ENCODE measurements at places on chromosomes 7 and 10. TPM values are rescaled to one million over a fixed set of nuclear protein-coding genes. Genes with fewer than 3 reads are reported as not detected.

DNA sequence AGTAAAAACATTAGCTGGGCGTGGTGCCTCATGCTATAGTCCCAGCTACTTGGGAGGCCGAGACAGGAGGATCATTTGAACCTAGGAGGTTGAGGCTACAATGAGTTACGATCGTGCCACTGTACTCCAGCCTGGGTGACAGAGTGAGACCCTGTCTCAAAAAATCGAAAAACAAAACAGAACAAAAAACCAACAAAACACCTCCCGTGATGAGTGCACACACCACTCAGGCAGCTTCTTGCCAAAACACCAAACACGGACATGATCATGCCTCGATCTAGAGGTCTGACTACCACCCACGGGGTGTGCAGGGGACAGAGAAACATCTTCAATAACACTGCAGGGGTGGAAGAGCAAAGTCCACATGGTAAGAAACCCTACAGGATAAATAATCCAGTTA, 44.4 kb downstream of the AMZ1 start:
- DNase-seq: no peak

GRCh38 chr7:2938514-2939192, 94.5 kb upstream of the GNA12 start:
- no peak for DNase-seq

DNA sequence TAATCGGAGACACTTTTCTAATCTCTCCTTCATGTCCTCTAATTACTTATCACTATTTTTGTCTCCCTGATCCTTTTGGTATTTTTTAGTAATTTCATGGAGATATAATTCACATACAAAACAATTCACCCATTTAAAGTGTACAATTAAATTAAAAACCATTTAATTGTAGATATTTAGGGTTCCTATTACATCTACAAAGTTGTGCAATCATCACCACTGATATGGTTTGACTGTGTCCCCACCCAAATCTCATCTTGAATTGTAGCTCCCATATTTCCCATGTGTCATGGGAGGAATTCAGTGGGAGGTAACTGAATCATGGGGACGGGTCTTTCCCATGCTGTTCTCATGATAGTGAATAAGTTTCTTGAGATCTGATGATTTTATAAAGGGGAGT, 29.0 kb downstream of the GCC1 start:
- DNase-seq: no peak

DNA sequence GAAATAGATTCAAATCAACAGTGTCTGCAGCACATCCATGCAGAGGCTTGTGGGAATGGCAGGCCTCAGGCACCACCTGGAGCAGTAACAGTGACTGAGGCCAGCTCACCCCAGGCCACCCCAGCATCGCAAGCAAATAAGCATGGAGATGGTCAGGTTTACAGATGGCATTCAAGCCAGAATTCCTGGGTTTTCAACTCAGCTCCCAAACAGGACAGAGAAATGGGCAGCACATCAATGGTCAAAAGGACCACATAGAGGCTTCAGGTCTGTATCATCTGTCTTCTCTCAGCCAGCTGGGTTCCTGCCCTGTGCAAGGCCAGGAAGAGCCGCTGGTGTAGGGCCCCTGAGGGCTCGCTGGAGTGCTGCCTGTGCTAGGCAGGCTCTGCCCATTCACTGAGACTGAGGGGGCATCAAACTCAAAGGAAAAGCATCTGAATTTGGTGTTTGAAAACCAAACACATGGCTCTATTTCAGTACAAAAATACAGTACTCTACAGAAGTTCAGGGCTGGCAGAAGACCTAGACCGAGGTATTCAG, 112.5 kb downstream of the KMT2E start:
- no peak for DNase-seq

GRCh38 chr10:94432443-94432842, 30.1 kb downstream of the TBC1D12 start:
- DNase-seq: no peak

DNA sequence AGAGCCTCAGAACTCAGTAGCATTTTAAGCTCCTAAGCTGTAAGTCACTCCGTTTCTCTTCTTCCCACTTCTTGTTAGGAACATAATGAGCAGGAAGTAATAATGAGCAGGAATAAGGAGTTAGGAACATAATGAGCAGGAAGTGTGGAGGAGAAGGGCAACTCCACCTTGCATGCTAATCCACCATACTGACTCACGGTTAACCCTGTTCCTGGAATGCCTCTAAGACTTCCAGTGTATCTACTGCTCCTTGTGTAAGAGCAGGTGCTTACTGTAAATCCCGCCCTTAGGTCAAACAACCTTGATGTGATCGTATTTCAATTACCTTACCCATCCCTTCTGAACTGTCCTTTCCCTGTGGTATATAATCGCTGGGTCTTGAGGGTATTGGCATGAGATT, 528.7 kb downstream of the CALN1 start:
- DNase-seq: no peak

DNA sequence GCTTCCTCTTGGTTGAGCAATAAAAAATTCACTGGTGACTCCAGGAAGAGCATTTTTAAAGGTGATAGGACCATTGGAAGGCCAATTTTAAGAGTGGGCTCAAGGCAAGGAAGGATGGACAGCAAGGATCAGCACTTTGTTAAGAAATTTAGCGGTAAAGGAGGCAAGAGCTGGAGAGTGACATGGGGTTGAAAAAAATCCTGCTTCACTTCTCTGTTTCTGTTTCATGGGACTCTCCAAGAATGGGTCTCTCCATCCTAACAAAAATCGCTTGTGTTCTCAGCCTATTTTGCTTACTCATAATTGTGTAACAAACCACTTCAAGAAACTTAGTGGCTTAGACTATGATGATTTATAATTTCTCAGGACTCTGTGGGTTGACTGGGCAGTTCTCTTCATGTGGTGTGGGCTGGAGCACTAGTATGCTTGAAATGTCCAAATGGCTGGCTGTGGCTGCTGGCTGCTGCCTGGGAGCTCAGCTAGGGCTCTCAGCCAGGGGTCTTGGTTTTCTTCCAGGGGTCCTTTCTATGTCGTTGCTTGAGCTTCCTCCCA, 59.8 kb upstream of the ZNRF2 start:
- DNase-seq: peak; percentile 45

DNA sequence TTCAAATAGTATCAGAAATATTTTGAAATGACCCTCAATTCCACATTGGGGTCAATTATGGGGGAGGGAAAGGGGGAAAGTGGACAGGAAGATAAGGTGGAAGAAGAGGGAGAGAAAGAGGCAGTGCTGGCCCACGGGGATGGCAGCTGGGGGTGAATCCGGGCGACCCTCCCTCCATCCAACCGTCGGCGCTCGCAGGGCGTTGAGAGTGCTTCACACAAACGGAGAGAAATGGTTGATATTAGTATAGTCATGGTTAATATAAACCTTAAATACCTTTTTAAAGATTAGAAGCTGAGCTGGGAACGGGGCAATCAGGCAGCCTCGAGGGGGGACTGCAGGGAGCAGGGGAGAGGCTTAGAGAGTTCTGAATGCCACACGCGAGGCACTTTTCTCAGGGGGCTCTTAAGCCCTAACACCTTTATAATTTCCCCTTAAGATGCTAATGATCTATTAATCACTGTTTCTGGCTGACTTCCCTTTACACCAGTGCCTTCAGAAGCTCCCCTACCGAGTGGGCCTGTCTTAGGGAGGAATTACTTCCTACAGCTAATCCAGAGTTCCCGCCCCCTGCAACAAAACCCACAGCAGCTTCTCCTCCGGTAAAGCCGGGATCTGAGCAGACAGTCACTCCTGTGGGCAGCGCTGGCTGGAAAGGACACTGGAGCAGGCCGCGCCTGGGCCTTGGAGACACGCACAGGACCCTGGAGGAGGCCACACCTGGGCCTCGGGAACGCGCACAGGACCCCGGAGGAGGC, 39.5 kb downstream of the PRKAG2 start:
- DNase-seq: no peak

- no peak for DNase-seq
Observed at GRCh38 chr7:40297741-40298311, 163.0 kb downstream of the SUGCT start.

DNA sequence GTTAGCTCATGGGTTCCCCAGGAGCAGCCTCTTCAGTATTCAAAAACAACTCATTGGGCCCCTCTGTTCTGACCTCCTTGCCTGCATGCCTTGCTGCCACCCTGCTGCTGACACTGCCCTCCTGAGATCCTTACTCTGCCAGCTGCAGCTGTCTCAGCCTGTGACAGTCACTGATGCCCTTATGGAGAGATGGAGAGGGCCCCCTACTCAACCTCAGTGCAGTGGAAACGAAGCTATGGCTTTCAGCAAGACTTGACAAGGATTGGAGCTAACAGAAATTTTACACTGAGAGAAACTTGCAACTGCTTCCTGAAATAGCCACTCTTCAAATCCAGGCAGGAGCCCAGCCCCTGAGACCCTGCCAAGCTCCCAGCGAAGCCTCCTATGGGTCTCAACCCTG, 678.3 kb upstream of the C7orf33 start:
- DNase-seq: no peak

DNA sequence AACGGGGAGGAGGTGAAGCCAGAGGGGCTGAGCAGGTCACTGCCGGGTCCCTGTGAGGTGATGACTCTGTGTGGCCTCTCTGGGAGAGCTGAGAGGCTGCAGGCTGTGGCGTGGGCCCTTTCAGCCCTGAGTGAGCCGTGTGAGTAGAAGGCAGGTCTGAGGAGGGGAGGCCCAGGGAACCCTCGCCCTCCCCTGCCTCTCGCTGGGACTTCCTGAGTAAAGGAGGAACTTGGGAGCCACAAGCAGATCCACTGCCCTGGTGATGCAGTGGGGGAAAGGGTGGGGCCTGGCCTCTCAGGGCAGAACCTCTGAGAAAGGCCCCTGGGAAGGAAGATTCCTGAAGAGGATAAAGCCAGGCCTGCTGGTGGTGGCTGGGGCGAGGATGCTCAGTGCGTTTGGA, 22.8 kb downstream of the EEPD1 start:
- no peak for DNase-seq

DNA sequence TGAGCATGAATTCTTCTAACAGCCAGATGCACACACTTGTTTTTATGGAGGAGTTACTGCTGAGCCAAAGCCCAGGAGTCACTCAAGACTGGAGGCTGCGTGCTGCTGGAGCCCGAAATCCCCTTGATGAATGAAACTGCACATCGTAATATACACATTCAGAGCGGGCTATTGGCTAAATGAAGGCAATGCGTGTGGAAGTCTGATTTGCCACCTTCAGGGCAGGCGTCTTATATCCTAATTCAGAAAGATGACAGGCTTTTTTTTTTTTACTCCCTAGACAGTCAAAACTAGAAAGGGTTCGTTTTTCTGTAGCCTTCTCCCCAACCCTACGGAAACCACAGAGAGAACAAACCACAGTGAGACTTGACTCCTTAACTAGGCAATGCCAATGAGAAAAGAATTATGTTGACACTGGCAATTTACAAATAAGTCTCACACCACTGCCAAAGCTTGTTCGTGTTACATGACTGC, 227.2 kb upstream of the KLF14 start:
- peak; percentile 92 for DNase-seq

- peak; percentile 17 for DNase-seq
Observed at GRCh38 chr10:98587156-98587837, 140.6 kb upstream of the HPS1 start.

Gene SORBS1
- 37.0 TPM for total RNA-seq

Gene SLC16A9
- total RNA-seq: 0.03 TPM

Gene CPA1
- not detected for total RNA-seq

Gene STEAP1
- total RNA-seq: 20.7 TPM

Gene PNLIPRP3
- 13.6 TPM for total RNA-seq

Gene LIPF
- total RNA-seq: not detected
